ENCODE measurements at places on chromosomes 3 and 15.

GRCh38 chr3:143676747-143677146 is 171.5 kb downstream of the SLC9A9 start:
- no peaks in the 10 kb centered on the region for H3K27me3 ChIP-seq
- no peak for DNase-seq
- no peak overlapping the region for H3K4me3 ChIP-seq
- H3K27ac ChIP-seq = no peak overlapping the region

- peaks cover 12% of the 10 kb centered on the region for H3K27me3 ChIP-seq
- H3K4me1 ChIP-seq = no peaks in the 10 kb centered on the region
- H3K36me3 ChIP-seq = no peaks in the 10 kb centered on the region
- no peak overlapping the region for H3K27ac ChIP-seq
Measured at GRCh38 chr3:62249855-62250543, 123.4 kb downstream of the FEZF2 start.

GRCh38 chr3:83438188-83438587 is 1520.6 kb upstream of the CADM2 start:
- H3K4me3 ChIP-seq = no peak overlapping the region
- H3K27ac ChIP-seq = no peak overlapping the region
- no peaks in the 10 kb centered on the region for H3K4me1 ChIP-seq
- H3K27me3 ChIP-seq = no peaks in the 10 kb centered on the region
- H3K36me3 ChIP-seq = no peaks in the 10 kb centered on the region
- DNase-seq = no peak

DNA sequence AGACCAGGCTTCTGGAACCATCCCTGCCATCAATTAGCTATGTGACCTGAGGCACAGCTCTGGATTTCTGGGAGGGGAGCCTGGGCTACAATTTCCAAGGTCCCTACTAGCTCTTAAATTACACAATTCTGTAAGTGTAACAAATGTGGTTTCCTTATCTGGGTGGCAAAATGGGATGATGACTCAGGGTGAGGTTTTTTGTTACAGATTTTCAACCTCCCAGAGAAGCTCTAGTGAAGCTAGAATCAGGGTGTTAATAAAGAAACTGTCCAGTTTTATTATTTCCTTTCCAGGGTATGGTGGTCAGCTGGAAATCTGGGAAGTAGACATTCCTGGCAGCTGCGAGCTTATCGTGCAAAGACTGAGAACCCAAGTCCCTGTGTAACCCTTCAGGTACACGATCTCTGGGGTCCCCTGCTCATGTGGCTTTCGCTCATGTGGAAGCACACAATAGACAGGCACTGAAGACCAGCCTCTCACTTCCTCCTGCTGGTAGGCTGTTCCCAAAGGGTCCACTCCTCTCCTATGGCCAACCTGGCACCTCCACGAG is 7.3 kb downstream of the RAB27A start:
- no peaks in the 10 kb centered on the region for H3K27me3 ChIP-seq
- H3K4me1 ChIP-seq = peaks cover 95% of the 10 kb centered on the region
- DNase-seq = peak; percentile 22
- peak overlapping the region; percentile 85 for H3K27ac ChIP-seq
- peak overlapping the region; percentile 54 for H3K4me3 ChIP-seq

GRCh38 chr3:57179580-57180410 is 14.6 kb upstream of the IL17RD start:
- DNase-seq = no peak
- H3K4me3 ChIP-seq = no peak overlapping the region
- H3K36me3 ChIP-seq = no peaks in the 10 kb centered on the region
- H3K4me1 ChIP-seq = no peaks in the 10 kb centered on the region
- no peak overlapping the region for H3K27ac ChIP-seq

- no peaks in the 10 kb centered on the region for H3K36me3 ChIP-seq
- no peak overlapping the region for H3K4me3 ChIP-seq
- H3K27me3 ChIP-seq = no peaks in the 10 kb centered on the region
- H3K4me1 ChIP-seq = peaks cover 3% of the 10 kb centered on the region
- no peak for DNase-seq
Measured at GRCh38 chr3:72244396-72244795, 459.4 kb upstream of the PROK2 start.

GRCh38 chr3:187101184-187102072 is 37.9 kb downstream of the RPL39L start:
- H3K27me3 ChIP-seq = no peaks in the 10 kb centered on the region
- H3K27ac ChIP-seq = peak overlapping the region; percentile 62
- peaks cover 32% of the 10 kb centered on the region for H3K4me1 ChIP-seq
- H3K36me3 ChIP-seq = peaks cover 5% of the 10 kb centered on the region

- no peak overlapping the region for H3K27ac ChIP-seq
- H3K4me3 ChIP-seq = no peak overlapping the region
- H3K27me3 ChIP-seq = peaks cover 10% of the 10 kb centered on the region
- no peak for DNase-seq
- no peaks in the 10 kb centered on the region for H3K4me1 ChIP-seq
Measured at GRCh38 chr3:156409694-156410093, 145.2 kb downstream of the SSR3 start.

GRCh38 chr3:8846176-8846575 is 76.8 kb upstream of the OXTR start:
- no peaks in the 10 kb centered on the region for H3K4me1 ChIP-seq
- no peak overlapping the region for H3K27ac ChIP-seq
- H3K27me3 ChIP-seq = no peaks in the 10 kb centered on the region
- no peak overlapping the region for H3K4me3 ChIP-seq
- no peaks in the 10 kb centered on the region for H3K36me3 ChIP-seq

- H3K4me3 ChIP-seq = no peak overlapping the region
- H3K4me1 ChIP-seq = no peaks in the 10 kb centered on the region
- H3K27ac ChIP-seq = no peak overlapping the region
- no peak for DNase-seq
Measured at GRCh38 chr15:97446138-97446537, 514.4 kb upstream of the ARRDC4 start.

DNA sequence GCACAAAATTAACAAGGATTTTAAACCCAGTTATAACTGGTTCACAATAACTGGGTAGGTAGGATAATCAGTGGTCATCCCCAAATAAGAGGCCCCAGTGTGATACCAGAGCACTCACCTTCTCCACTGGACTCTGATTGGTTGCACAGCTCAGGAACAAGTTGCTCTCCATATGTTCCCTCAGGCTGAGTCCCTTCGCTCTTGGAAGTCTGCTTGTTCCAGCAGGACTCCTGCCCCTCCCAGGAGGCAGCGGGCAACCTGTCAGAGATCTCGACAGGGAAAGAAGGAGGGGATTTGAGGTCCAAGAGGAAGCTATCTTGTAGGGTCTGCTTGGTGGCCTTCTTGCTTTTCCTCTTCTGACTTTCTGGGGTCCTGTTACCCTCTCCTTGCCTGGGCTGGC is 51.6 kb upstream of the HEG1 start:
- no peaks in the 10 kb centered on the region for H3K36me3 ChIP-seq
- peaks cover 33% of the 10 kb centered on the region for H3K4me1 ChIP-seq
- no peak overlapping the region for H3K27ac ChIP-seq
- H3K27me3 ChIP-seq = peaks cover 23% of the 10 kb centered on the region

DNA sequence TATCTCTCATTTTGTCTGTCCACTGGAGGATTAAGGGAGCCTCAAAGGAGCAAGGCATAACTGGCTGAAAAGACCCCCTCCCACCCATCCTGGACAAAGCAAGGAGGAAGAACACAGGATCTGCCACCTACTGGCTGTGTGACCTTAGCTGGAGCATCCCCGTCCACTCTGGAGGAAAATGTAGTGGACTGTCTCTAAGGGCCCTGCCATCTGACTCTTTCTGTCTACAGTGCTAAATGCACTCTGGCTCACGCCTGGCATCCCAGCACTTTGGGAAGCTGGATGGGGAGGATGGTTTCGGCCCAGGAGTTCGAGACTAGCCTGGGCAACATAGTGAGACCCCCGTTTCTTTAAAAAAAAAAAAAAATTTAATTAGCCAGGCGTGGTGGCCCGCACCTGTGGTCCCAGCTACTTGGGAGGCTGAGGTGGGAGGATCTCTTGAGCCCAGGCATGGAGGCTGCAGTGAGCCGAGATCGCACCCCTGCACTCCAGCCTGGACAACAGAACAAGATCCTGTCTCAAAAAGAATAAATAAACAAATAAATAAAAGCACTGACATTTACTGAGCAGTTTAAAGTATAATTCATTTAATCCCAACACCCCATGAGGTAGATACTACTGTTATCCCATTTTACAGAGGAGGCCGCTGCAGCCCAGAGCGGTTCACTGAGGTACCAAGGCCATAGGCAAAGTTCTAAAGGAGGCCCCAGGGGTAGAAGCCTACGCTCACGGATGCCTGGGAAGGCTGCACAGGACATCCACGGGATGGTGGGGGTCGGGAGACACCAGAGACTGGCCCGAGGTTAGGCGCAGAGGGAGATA is 1.1 kb downstream of the TBC1D2B start:
- DNase-seq = peak; percentile 47
- peaks cover 50% of the 10 kb centered on the region for H3K4me1 ChIP-seq
- peaks cover 12% of the 10 kb centered on the region for H3K36me3 ChIP-seq
- no peaks in the 10 kb centered on the region for H3K27me3 ChIP-seq

DNA sequence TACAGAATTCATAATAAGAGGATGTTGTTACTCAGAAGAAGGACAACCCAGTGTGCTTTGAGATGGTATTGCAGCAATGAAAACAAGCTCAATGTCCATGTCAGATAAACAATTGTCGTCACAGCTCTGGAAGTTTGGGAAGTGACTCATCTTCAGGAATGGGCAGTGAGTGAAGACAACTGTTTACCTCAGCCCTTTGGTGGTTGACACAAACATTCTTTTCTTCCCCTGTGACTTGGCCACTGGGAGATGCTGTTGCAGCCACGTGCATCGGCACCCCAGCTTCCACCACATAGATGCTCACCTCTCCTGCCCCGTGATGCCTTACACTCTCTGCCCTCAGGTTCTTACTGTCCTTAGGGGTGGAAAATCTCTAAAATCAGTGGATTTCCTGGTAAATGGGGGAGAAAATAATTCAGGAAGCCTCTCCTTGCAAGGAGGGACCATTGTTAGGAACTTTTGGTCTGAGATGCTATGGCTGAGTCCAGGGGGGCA is 114.1 kb upstream of the GALNT15 start:
- no peak for DNase-seq
- no peaks in the 10 kb centered on the region for H3K36me3 ChIP-seq
- no peak overlapping the region for H3K27ac ChIP-seq

- no peak overlapping the region for H3K4me3 ChIP-seq
- no peaks in the 10 kb centered on the region for H3K27me3 ChIP-seq
- no peaks in the 10 kb centered on the region for H3K36me3 ChIP-seq
- no peak for DNase-seq
Measured at GRCh38 chr3:24972491-24972890, 455.6 kb upstream of the RARB start.

- H3K27me3 ChIP-seq = no peaks in the 10 kb centered on the region
- H3K4me3 ChIP-seq = no peak overlapping the region
- no peaks in the 10 kb centered on the region for H3K36me3 ChIP-seq
- no peaks in the 10 kb centered on the region for H3K4me1 ChIP-seq
Measured at GRCh38 chr3:23537101-23537551, 268.6 kb upstream of the UBE2E1 start.

GRCh38 chr3:125645616-125646015 is 50.3 kb upstream of the OSBPL11 start:
- no peaks in the 10 kb centered on the region for H3K27me3 ChIP-seq
- H3K4me3 ChIP-seq = no peak overlapping the region
- no peak for DNase-seq

GRCh38 chr3:33006571-33007286 is 55.3 kb downstream of the CCR4 start:
- DNase-seq = peak; percentile 53
- peaks cover 42% of the 10 kb centered on the region for H3K36me3 ChIP-seq
- H3K27me3 ChIP-seq = no peaks in the 10 kb centered on the region
- H3K4me3 ChIP-seq = no peak overlapping the region
- peak overlapping the region; percentile 43 for H3K27ac ChIP-seq
- H3K4me1 ChIP-seq = peaks cover 49% of the 10 kb centered on the region

- no peaks in the 10 kb centered on the region for H3K36me3 ChIP-seq
- H3K27me3 ChIP-seq = no peaks in the 10 kb centered on the region
- H3K27ac ChIP-seq = no peak overlapping the region
- no peaks in the 10 kb centered on the region for H3K4me1 ChIP-seq
- H3K4me3 ChIP-seq = no peak overlapping the region
Measured at GRCh38 chr3:131158434-131158833, 131.8 kb downstream of the NEK11 start.

DNA sequence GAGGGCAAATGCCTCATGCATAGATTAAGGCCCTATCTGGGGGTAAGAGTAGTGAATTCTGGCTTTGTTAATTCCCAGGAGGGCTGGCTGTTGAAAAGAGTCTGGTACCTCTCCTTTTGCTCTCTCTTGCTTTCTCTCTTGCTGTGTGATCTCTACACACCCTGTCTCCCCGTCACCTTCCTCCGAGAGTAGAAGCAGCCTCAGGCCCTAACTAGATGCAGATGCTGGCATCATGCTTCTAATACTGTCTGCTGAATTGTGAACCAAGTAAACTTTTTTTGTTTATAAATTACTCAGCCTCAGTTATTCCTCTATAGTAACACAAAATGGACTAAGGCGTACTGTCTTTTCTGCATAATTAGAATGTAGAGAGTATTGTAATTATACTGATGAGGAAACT is 908.1 kb downstream of the DIPK2A start:
- no peaks in the 10 kb centered on the region for H3K27me3 ChIP-seq
- no peaks in the 10 kb centered on the region for H3K4me1 ChIP-seq
- DNase-seq = no peak
- no peaks in the 10 kb centered on the region for H3K36me3 ChIP-seq
- no peak overlapping the region for H3K27ac ChIP-seq
- H3K4me3 ChIP-seq = no peak overlapping the region

DNA sequence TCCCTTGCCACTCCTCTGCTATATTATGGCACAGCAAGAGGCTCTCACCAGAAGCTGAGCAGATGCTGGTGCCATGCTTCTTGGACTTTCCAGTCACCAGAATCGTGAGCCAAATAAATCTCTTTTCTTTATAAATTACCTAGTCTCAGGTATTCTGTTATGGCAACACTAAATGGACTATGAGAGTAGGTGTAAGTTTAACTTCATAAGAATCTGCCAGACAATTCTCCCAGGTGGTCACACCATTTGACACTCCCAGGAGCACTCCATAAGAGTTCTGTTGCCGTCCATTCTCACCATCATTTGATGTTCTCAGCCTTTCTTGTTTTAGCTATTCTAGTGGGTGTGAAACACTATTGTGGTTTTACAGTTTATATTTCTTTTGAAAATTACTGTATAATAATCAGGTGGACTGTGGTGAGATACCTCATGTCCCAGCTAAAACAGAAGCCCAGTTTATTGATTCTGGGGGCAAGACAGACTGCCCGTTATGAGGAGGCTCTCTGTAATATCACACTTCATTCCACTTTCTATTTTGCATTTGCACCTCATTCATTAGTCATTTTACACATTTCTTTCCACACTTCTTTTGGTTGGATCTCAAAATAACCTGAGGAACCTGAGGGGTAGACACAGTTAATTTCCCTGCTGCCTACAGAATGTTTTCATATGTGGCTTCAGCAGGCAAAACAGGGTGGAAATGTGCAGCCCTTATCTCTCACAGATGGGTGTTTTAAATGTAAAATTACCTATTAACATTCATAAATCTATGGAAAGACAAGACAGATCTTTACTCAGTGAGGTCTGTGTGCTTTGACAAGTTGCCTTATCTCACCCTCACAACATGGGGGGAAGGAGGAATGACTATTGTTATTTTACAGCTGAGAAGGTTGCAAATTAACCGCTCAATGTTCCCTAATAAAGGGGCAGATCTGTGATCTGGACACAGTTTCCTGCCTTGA is 42.1 kb downstream of the CDCP1 start:
- no peak for DNase-seq
- no peak overlapping the region for H3K4me3 ChIP-seq
- H3K27ac ChIP-seq = no peak overlapping the region
- H3K36me3 ChIP-seq = peaks cover 7% of the 10 kb centered on the region

- DNase-seq = no peak
- no peaks in the 10 kb centered on the region for H3K4me1 ChIP-seq
- H3K36me3 ChIP-seq = peaks cover 11% of the 10 kb centered on the region
- no peaks in the 10 kb centered on the region for H3K27me3 ChIP-seq
- H3K4me3 ChIP-seq = no peak overlapping the region
- H3K27ac ChIP-seq = no peak overlapping the region
Measured at GRCh38 chr15:36791844-36792571, 212.6 kb downstream of the CDIN1 start.
